ENCODE measurements at places on chromosomes 3 and 15.

- H3K36me3 ChIP-seq: no peaks in the 10 kb centered on the region
- no peak for DNase-seq
- no peak overlapping the region for H3K4me3 ChIP-seq
- no peaks in the 10 kb centered on the region for H3K27me3 ChIP-seq
Observed at GRCh38 chr15:93466380-93466779, 377.4 kb upstream of the RGMA start.

DNA sequence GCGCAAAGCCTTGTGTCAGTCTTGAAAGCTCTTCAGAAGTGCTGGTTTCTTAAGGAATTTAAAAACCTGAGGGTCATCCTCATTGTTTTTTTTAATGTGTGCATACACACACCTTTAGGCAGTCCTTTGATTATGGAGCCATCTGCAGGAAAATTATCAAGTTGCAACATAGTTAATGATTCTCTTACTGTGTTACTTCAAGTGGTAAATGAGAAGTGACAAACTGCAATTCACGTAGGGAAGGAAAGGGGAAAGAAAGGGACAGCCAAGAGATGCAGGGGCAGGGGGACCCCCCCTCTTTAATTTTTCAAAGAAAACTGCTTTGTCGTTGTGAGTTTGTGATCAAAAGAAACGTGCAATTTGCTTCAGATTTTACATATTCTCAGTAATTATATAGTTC, 162.4 kb upstream of the CGNL1 start:
- H3K27ac ChIP-seq: no peak overlapping the region
- no peak for DNase-seq
- H3K4me1 ChIP-seq: peaks cover 2% of the 10 kb centered on the region
- H3K4me3 ChIP-seq: no peak overlapping the region
- H3K36me3 ChIP-seq: no peaks in the 10 kb centered on the region
- H3K27me3 ChIP-seq: no peaks in the 10 kb centered on the region

DNA sequence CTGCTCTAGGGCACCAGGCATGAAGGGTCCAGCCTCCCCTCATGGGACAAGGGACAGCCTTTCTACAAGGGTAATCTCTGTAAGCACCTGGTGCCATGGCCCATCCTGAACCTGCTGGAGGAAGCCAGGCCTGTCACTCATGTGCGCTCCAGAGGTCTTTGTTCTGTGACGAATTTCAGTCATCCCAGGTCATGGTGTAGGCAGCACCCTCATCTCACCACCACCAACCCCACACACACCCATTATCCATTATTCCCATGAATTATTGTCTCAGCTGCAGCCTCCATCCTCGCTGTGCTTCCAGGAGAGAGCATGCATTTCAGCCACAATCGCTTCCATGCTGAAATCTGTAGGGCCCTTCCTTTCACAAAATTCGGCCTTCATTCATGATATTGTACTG, 419.3 kb downstream of the EPHB1 start:
- peak overlapping the region; percentile 35 for H3K27ac ChIP-seq
- H3K27me3 ChIP-seq: no peaks in the 10 kb centered on the region
- H3K4me1 ChIP-seq: peaks cover 15% of the 10 kb centered on the region

GRCh38 chr3:129586746-129587430, 19.6 kb downstream of the PLXND1 start:
- no peak for DNase-seq
- no peaks in the 10 kb centered on the region for H3K27me3 ChIP-seq
- H3K36me3 ChIP-seq: no peaks in the 10 kb centered on the region
- H3K27ac ChIP-seq: no peak overlapping the region
- peaks cover 13% of the 10 kb centered on the region for H3K4me1 ChIP-seq
- no peak overlapping the region for H3K4me3 ChIP-seq

GRCh38 chr3:172803489-172803888, 53.0 kb downstream of the ECT2 start:
- H3K27ac ChIP-seq: no peak overlapping the region
- no peaks in the 10 kb centered on the region for H3K4me1 ChIP-seq
- H3K4me3 ChIP-seq: no peak overlapping the region
- H3K36me3 ChIP-seq: peaks cover 23% of the 10 kb centered on the region

DNA sequence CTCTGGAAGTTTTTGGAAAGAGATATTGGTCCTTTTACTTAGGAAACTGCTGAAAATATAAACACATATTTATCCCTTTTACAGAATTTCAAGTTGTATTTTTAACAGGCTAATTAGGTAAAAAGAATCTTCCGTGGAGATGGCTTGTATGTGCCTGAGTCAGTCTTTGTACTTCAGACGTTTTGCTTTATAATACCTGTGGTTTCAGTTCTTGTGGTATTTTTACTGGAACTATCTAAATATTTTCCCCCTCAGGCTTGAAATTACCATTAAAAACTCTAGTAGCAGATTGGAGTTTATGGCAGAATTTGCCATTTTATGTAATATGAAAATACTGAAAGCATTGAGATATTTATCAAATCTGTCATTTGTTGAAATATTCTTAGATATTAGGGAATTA, 151.6 kb upstream of the CGNL1 start:
- no peak overlapping the region for H3K4me3 ChIP-seq
- H3K27ac ChIP-seq: no peak overlapping the region
- no peaks in the 10 kb centered on the region for H3K36me3 ChIP-seq
- DNase-seq: no peak
- no peaks in the 10 kb centered on the region for H3K4me1 ChIP-seq
- H3K27me3 ChIP-seq: no peaks in the 10 kb centered on the region

DNA sequence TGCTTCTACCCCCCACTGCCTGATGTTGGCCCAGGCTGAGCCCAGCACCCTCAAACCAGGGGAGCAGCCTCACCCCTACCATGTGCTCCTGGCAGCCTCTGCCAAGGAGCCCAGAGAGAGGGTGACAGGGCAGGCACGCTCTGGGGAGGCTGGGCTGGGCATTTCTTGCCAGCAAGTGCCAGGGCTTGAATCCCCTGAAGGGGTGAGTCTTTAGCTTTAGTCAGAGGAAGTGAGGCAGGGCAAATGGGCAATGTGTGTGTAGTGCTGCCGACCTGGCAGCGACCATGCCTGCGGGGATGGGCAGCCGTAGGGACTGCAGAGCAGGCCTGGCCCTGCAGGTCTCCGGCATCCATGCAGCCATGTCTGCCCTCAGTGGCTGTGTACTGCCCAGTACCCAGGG, 18.1 kb downstream of the DUSP7 start:
- no peak overlapping the region for H3K4me3 ChIP-seq
- H3K27ac ChIP-seq: no peak overlapping the region
- no peaks in the 10 kb centered on the region for H3K4me1 ChIP-seq
- no peaks in the 10 kb centered on the region for H3K36me3 ChIP-seq

- H3K4me1 ChIP-seq: no peaks in the 10 kb centered on the region
- no peaks in the 10 kb centered on the region for H3K36me3 ChIP-seq
- H3K27me3 ChIP-seq: no peaks in the 10 kb centered on the region
- no peak for DNase-seq
- no peak overlapping the region for H3K4me3 ChIP-seq
Observed at GRCh38 chr15:32663671-32664070, 22.2 kb downstream of the SCG5 start.

DNA sequence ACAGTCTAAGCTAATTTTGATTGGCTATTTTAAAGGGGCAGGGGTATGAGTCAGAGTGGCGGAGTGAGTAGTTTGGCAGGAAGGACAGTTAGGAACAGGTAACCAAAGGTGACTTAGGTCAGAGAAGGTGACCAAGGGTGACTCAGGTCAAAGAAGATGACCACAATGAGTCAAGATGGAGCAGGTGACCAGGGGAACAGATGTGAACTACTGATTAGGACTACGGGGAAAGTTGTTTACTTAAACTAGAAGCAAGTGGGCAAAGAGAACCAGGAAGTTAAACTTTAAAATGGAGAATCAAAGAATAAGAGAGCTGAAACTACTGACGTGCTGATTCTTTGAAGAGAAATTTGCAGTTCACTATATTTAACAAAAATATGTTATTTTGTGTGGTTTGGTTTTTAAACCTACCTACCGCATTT, 14.1 kb upstream of the CA12 start:
- DNase-seq: no peak
- H3K36me3 ChIP-seq: no peaks in the 10 kb centered on the region
- peaks cover 12% of the 10 kb centered on the region for H3K27me3 ChIP-seq
- H3K4me3 ChIP-seq: no peak overlapping the region
- peaks cover 2% of the 10 kb centered on the region for H3K4me1 ChIP-seq

GRCh38 chr15:85312929-85313331, 67.5 kb upstream of the AKAP13 start:
- no peak for DNase-seq
- H3K4me1 ChIP-seq: peaks cover 5% of the 10 kb centered on the region
- H3K36me3 ChIP-seq: no peaks in the 10 kb centered on the region
- no peaks in the 10 kb centered on the region for H3K27me3 ChIP-seq
- H3K4me3 ChIP-seq: no peak overlapping the region
- H3K27ac ChIP-seq: no peak overlapping the region

DNA sequence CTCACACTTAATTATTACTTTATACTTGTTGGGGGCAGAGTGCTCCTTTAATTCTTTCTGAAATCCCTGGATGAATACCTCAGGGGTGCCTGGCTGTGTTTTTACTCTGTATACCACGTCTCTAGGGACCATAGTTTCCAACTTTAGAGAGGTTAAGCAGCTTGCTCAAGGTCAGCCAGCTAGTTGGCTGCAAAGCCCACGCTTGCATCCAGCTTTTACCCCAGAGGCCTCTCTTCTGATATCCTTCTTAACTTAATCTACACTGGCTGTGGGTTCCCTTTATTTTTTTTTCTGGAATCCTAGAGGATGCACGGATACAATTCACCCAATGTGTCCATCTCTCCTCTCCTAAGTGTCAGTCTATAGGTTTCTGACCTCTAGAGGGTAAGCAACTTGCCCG, 1.4 kb downstream of the PDZRN3 start:
- peaks cover 2% of the 10 kb centered on the region for H3K36me3 ChIP-seq
- no peak for DNase-seq
- H3K27ac ChIP-seq: no peak overlapping the region

DNA sequence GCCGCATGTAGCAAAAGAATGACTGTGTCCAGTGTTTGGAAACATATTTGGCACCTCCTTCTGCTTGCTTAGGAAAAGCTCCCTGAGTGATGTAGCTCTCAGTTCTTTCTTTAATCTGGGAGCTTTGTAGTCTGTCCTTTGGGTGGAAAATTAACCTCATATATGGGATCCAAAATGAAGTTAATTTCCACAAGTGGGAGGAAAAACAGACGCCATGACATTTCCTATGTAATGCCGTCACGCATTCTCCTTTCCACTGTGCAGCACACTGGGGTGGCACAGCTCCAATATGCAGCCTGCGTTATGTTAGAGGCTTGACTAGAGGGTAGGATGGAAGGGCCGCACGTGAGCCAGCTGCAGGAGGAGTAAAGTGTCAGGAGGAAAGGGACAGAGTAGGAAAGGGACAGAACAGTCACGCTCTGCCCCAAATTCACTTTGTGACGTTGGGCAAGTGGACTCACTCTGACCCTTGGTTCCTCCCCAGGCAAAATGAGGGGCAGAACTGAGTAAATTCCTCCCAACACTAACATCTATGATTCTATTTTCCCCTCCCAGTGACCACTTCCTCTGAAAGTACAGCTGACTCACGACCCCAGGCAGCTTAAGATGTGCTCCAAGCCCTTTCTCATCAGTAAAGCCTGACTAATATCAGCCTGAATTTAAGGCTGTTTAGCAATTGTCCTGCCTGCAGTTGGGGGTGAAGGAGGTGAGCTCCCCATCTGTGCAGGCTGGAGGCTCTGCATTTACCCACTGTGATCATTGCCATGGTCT, 176.5 kb upstream of the PFN2 start:
- no peaks in the 10 kb centered on the region for H3K4me1 ChIP-seq
- H3K27me3 ChIP-seq: no peaks in the 10 kb centered on the region
- H3K27ac ChIP-seq: no peak overlapping the region

GRCh38 chr15:96344060-96344705, 13.7 kb downstream of the NR2F2 start:
- DNase-seq: peak; percentile 55
- peaks cover 25% of the 10 kb centered on the region for H3K4me1 ChIP-seq
- peaks cover 83% of the 10 kb centered on the region for H3K27me3 ChIP-seq

GRCh38 chr3:105274536-105274935, 92.2 kb upstream of the ALCAM start:
- H3K36me3 ChIP-seq: no peaks in the 10 kb centered on the region
- DNase-seq: no peak
- no peaks in the 10 kb centered on the region for H3K4me1 ChIP-seq
- no peaks in the 10 kb centered on the region for H3K27me3 ChIP-seq
- H3K27ac ChIP-seq: no peak overlapping the region
- no peak overlapping the region for H3K4me3 ChIP-seq

GRCh38 chr15:68389936-68390817, 41.8 kb downstream of the ITGA11 start:
- H3K4me3 ChIP-seq: no peak overlapping the region
- H3K27me3 ChIP-seq: no peaks in the 10 kb centered on the region
- H3K36me3 ChIP-seq: no peaks in the 10 kb centered on the region
- no peak for DNase-seq

- DNase-seq: no peak
- H3K4me1 ChIP-seq: no peaks in the 10 kb centered on the region
Observed at GRCh38 chr3:17795280-17795679, 52.8 kb upstream of the TBC1D5 start.

GRCh38 chr3:159911664-159912037, 77.0 kb upstream of the IL12A start:
- H3K27me3 ChIP-seq: no peaks in the 10 kb centered on the region
- no peaks in the 10 kb centered on the region for H3K36me3 ChIP-seq
- no peak overlapping the region for H3K27ac ChIP-seq
- no peaks in the 10 kb centered on the region for H3K4me1 ChIP-seq
- no peak for DNase-seq

DNA sequence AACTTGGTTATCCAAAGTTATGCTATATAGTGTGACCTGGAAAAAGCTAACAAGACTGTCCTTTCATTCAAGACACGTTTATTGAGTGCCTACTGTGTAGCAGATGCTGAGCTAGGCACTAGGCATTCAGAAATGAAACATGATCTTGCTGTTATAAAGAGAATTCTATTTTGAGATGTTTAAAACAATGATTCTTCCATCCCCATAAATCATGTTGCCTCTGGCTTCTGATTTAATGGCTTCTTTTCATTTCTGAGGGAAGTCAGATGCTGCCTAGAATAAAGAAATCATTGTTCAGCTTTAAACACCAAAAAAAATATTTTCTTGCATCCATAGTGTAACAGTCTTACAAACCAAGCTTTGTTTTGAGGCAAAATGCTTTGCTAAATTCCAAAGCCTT, 620.9 kb upstream of the UBE2E2 start:
- no peak overlapping the region for H3K4me3 ChIP-seq
- H3K27me3 ChIP-seq: no peaks in the 10 kb centered on the region

DNA sequence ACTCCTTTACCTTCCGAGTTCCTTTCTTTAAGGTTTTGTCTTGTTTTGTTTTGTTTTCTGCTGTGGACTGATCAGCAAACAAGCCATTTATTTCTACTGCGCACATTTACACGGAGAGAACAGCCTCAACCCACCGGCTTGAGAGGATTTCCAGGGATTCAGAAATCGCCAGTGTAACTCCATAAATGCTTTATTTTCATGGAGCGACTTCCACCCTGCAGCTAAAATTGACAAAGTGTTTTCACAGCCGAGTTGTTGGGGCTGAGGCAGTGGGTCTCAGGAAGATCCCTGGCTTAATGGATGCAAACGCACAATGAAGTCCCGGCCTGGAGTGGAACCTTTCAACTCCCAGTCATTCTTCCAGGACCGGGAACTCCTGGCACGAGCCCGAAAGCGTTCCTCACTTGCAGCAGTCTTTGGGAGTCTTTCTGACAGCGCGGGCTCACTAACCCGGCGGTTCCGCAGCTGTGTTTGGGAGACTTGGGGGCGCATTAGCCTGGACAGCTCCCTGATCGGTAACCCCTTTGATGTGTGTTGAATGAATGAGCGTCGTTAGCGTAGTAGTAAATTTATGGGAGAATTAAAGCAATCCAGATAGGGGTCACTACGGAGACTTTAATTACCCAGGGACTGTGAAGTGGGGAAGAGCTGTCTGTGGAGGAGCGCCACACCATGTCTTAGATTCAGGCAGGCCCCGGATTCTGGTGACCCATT, 785 bp upstream of the MYRIP start:
- H3K4me3 ChIP-seq: peak overlapping the region; percentile 57
- H3K27me3 ChIP-seq: peaks cover 34% of the 10 kb centered on the region
- no peaks in the 10 kb centered on the region for H3K36me3 ChIP-seq
- DNase-seq: peak; percentile 64
- no peak overlapping the region for H3K27ac ChIP-seq

Data from H1 (cell line).